Stimulated activated CD4-positive, alpha-beta T cell treated with anti-CD3 and anti-CD28 coated beads, Interleukin-12 subunit alpha, Interleukin-12 subunit beta, amount 100 ng/mL, for 48 hours (primary cell): ENCODE measurements at places on chromosomes 2 and 18.

DNA sequence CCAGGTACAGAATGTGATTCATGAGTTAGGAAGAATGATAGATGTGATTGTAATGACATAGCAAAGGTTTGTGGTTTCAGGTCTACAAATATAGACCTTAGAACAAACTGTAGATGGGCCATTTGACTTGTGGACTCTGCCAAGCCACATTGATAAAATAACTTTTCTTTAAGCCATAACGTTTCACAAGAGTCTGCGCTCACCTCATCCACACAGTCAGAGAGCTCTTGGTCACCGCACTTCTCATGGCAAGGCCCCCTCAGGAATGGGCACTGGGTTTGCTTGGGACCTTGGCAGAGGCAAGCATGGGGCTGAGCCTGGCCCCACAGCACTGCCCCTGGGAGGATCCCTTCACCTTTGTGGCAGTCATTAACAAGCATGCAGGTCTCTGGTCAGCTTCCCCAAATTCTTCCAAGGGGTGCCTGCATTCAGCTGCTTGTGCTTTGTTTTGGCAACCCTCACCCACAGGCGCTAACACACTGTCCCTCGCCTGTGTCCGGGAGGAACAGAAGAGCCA lies 14.0 kb downstream of the ARMC9 start:
- no peak for DNase-seq

DNA sequence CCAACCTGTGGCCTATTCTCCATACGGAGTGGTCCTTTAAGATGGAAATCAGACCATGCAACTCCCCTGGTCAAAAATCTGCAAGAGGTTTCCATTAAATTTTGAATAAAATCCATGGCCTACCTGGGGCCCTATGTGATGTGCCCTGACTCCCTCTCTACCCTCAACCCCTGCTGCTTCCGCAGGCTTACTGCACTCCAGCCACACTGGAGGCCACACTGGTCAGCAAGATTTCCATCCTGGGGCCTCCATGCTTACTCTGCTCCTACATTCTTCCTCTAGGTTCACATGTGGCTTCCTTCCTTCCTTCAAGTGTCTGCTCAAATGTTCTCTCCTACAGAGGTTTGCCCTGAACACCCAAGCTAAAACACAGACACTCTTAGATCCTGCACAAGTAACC lies 40.6 kb downstream of the FARSB start:
- no peak for DNase-seq

DNA sequence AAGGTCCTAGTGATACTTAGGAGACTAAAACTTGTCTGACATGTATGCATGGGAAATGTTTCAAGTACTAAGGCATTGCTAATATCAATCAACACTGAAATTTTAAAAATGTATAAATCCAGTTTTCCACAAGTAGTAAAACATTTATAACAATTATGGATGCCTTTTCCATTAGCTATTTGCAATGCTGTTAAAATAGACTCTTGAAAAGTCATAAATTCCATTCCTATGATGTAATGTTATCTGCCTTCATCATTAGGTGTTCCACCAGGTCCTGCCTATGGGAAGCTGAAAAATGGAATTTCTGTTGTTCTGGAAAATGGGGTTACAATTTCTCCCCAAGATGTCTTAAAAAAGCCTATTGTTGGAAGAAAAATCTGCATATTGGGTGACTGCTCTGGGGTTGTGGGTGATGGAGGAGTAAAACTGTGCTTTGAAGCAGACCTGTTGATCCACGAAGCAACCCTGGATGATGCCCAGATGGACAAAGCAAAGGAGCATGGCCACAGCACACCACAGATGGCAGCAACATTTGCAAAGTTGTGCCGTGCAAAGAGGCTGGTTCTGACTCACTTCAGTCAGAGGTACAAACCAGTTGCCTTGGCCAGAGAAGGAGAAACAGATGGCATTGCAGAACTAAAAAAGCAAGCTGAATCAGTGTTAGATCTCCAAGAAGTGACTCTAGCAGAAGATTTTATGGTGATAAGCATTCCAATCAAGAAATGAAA lies 18.7 kb downstream of the ELAC1 start:
- DNase-seq, result no peak

DNA sequence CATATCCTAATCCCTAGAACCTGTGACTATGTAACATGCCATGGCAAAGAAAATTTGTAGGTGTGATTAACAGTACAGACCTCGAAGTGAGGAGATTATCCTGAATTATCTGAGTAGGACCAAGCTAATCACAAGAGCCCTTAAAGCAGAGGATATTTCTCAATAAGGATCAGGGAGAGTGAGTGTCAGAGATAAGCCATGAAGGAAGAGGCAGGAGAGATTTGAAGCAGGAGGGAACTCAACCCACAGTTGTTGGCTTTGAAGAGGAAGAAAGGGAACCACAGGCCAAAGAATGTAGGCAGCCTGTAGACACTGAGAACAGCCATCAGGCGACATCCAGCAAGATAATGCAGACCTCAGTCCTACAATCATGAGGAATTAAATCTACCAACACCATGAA lies 229.3 kb downstream of the NBAS start:
- DNase-seq, result no peak

- no peak for DNase-seq
Measured at GRCh38 chr2:224009605-224010315, 29.3 kb downstream of the SERPINE2 start.

DNA sequence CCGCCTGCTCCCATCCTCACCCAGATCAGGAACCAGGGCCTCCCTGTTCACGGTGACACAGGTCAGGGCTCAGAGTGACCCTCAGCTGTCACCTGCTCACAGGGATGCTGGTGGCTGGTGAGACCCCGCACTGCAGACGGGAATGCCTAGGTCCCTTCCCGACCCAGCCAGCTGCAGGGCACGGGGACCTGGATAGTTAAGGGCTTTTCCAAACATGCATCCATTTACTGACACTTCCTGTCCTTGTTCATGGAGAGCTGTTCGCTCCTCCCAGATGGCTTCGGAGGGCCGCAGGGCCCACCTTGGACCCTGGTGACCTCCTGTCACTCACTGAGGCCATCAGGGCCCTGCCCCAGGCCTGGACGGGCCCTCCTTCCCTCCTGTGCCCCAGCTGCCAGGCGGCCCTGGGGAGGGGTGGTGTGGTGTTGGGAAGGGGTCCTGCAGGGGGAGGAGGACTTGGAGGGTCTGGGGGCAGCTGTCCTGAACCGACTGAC lies 31.7 kb downstream of the GPC1 start:
- no peak for DNase-seq

- no peak for DNase-seq
Measured at GRCh38 chr2:173126819-173127218, 51.2 kb downstream of the MAP3K20 start.

DNA sequence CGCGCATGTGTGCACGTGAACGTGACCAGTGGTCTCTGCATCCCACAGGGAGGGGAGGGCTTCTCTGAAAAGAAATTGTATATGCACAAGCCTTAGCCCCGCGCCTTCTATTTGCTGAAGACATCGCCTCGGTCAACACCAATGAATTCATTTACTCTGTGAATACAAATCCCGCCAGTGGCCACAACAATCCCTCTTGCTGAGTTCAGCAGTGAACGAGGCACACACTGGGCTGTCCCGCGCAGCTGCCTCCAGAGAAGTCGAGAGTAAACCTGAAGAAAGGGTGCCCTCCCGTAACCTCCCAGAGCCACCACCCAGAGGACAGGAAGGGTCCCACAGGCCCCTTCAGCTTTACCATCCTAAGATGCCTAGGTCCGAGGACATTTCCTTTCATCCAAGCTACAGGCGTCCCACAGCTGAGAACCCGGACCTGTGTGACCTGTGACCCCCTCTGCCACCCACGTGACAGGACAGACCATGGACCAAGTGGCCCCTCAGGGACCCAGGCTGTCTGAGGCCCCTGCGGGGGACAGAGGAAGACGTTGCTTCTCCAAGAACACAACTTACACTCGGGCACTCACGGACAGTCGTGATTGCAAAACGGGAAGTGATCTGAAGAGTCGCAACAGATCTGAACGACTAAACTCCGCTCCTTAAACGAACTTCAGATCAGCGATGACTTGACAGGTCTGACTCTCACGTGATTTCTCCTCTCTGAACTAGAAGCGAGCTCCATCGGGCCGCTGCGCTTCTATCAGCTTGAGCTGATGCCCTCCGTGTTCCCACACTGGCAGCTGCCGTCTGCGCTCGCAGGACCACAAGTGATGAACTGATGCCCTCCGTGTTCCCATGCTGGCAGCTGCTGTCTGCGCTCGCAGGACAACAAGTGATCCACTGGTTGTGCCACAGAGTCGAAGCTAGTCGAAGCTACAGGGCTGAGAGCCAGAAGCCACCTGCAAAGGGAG lies 92.7 kb downstream of the ZNF516 start:
- DNase-seq, result no peak

DNA sequence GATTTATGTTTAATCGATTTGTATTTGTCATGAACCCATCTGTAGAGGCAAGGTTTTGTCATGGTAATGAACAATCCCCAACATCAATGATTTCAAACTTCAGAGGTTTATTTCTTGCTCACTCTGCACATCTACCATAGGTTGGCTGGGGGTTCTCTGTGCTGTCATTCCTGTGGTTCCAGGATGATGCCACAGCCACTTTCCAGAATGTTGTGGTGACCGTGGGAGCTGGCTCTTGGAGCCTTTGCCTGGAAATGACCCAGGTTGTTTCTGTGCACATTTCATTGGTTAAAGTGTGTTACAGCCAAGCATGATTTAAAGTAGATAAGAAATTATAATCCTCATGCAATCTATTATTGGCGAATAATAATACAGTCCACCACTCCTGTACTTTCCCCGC lies 28.2 kb upstream of the EPAS1 start:
- no peak for DNase-seq

- DNase-seq, result no peak
Measured at GRCh38 chr2:222289278-222290160, 9.3 kb downstream of the PAX3 start.

GRCh38 chr2:165434865-165435496 lies 34.5 kb upstream of the CSRNP3 start:
- DNase-seq, result no peak

- DNase-seq, result no peak
Measured at GRCh38 chr2:222532315-222532714, 108.0 kb downstream of the SGPP2 start.

DNA sequence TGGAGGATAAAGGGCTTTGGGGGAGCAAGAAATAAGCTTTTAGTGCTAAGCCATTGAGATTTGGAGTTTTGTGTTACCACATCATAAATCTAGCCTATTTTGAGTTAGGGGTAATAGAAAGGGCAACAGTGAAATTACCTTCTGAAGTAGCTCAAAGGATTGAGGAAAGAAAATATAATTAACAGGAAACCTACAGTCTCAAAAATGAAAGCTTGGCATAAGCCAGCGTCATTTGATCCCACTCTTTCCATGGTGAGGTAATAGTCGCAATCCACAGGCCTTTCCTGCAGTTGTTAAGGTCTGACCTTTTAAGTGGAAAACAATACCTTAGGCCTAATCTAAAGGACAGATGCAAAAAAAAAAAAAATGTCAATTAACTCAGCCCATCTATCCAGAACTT lies 182.7 kb downstream of the UXS1 start:
- no peak for DNase-seq
